ENCODE measurements at places on chromosomes 4 and X. TPM values are rescaled to one million over a fixed set of nuclear protein-coding genes. Genes with fewer than 3 reads are reported as not detected.
A peak's percentile ranks its signal among the peaks of the same experiment; 100 is the strongest.

Gene GPRIN3
- total RNA-seq: 12.2 TPM

Gene CFAP99
- not detected for total RNA-seq

Gene HERC3
- 26.2 TPM for total RNA-seq

Gene HAUS7
- 70.0 TPM for total RNA-seq

Gene SLC9A7
- 19.2 TPM for total RNA-seq

Gene XIAP
- total RNA-seq: 27.7 TPM

DNA sequence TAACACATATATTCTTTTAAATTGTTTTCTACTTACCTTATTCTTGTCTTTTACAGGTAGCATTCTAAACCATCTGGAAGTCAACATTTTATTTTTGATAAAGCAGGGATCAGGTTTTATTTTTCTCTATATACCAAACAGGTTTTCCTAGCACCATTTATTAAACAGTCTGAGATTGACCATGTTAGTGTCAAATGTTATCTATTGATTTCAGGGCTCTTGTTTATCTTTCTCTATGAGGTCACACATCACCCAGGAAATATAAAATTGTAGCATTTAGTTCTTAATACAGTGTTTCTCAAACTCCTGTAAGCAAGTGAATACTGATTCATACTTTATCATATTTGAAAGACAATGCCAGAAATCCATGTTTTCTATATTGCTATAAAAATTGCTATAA lies 28.1 kb downstream of the PPP4R3C start:
- DNase-seq: no peak

DNA sequence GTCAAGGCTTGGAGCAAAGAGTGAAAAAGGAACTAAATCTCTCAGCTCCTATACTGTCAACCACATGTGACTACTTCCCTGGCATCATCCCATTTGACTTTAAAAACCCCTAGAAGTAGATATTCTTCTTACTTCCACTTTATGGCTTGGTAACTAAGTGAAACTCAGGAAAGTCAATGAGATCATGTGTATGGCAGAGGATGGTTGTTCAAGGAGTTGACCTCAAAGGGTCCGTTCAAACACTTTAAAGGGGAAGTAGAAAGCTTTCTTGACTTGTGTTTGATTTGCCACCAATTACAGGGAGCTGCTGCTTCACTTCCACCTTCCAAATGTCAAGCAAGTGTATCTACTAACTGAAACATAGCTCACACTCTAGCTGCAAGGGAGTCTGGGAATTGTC lies 187.2 kb downstream of the RAB28 start:
- no peak for DNase-seq

DNA sequence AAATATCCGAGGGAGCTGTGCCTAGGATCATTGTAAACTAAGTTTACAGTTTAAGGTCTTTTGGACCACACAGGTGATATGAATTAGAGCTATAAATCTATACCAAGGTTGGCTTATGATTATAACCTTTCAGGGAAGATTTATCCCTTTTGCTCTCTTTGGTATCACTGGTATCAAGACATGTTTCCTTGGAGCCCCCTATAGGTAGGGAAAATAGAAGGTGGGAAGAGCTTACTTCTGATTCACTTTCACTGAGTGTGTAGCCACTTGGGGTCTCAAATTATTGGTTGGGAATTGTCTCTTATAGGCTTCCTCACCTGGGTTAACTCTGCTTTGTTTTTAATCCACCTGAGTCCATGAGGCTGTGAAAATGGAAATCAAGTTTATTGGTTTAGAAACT lies 262.1 kb upstream of the NR3C2 start:
- no peak for DNase-seq

- no peak for DNase-seq
These were observed 362.1 kb upstream of the ATOH1 start for GRCh38 chr4:93466446-93466845.

- no peak for DNase-seq
These were observed 10.7 kb downstream of the TMPRSS11D start for GRCh38 chr4:67873116-67873515.

DNA sequence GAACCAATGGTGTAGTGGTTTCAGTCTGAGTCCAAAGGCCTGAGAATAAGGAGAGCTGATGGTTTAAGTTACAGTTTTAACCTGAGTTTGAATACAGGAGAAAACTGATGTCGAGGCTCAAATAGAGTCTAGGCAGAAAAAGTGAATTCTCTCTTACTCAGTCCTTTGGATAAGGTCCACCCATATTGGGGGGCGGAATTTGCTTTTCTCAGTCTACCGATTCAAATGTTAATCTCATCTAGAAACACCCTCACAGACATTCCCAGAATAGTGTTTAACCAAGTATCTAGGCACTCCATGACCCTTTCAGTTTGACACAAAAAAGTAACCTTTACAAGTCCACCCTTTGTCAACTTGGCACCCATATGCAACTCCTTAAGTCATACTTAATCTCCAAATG lies 216.0 kb downstream of the GRID2 start:
- no peak for DNase-seq

DNA sequence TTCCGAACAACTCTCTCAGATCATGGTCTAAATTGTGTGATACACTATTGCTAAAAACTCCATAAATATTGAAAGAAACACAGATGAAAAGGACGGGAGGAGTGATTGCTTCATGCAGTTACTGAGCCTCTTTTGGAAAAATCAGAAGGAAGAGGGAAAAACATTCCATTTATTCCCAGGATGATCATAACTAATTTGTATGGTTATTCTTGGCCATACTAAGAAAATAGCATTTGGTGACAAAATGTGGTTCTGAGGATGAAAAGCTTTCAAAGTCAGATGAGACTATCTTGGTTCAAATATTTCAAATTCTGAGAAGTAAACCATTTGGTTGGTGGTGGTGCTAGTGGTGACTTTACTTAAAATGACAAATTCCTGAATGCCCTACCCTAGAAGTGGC lies 305.4 kb upstream of the LDB2 start:
- no peak for DNase-seq

GRCh38 chr4:148076964-148077363 lies 345.1 kb downstream of the ARHGAP10 start:
- no peak for DNase-seq

DNA sequence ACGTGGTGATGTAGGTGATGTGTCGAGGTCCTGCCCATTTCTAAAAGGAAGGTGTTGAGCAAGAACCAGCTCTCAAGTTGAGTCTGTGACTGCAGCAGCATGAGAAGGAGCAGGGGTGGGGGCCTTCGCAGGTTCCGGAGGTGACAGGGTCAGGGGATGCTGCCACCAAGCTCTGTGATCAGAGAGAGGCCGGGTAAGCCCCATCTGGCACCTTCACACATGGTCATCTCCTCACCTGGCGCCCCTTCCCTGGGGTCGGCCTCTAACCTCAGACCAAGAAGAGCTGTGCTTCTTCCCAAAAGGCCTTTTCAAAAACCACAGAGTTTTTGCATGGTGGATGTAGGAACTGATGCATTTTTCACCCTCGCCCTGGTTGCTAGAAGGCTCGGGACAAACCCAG lies 137.6 kb downstream of the CPZ start:
- no peak for DNase-seq

DNA sequence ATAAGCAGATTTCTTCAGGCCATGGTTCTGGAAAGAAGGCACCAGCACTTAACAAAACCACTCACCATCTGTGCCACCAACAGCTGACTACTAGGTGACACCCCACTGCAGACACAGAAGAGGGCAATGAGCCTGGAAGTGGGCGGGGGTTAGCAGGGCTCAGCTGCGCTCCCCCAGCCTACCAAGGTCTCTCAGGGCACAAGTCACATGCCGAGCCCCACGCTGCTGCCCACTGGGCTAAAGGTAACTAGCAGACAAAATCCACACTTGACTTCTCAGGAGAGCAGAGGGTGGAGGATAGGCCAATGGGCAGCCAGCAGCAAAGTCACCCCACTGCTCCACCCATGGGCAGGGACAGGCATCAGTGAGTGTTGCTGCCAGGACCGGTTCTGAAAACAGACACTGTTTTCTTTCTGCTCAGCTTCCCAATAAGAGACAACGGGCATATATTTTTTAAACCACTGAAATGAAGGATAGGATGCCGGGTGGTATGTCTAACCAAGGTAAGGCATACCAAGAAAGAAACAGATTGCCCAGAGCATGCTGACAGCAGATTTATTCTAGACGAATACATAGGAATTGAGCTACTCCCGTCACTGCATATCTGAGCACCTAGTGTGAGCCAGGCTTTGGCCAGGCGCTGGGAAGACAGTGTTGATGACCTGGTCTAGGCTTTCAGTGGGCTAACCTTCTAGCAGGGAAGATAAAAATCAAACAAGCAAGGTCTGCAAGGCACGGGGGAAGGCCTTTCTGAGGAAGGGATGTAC lies 20.1 kb downstream of the ACSL1 start:
- no peak for DNase-seq

GRCh38 chr4:102403116-102403515 lies 57.8 kb upstream of the SLC39A8 start:
- DNase-seq: no peak

- peak; percentile 69 for DNase-seq
These were observed at the start of gene FHL1 for GRCh38 chrX:136147315-136147901. Gene FHL1, plus strand, starts transcription at chrX:136147533.

DNA sequence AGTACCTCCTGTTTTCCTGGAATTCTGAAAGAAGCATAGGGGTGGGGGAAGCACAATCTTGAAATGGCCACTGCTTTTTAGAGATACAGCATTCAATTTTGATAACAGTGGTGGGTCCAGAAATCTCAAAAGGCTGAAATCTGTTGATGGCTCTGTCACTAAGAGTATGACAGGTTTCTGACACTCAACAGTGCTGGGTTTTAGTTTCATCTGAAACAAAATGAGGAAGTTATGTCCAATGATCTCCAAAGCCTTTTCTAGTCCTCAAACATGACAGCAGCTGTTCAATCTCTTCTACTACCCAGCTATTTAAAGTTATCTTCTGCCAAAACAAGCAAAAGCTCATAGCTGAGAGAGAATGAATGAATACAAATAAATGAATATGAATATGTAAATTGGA lies 110.5 kb downstream of the IL1RAPL1 start:
- no peak for DNase-seq

DNA sequence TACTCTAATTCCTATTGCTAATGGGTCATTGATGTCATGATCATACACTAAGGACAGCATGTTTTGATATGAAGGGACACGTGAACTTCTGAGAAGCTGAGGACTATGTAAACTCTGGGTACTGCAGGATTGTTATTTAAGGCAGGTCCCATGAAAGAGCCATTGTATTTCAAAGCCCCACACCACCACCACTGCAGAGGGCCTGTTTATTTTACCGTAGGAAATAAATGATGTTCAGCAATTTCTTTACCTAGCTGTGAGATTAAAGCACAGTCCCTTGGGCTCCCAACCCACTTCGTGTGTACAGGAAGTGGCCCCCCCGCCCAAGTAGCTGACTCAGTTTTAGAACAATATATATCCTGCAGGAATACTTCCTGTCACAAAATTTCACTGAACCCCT lies 89.8 kb upstream of the ACSL4 start:
- no peak for DNase-seq

- no peak for DNase-seq
These were observed 44.9 kb downstream of the SPANXN1 start for GRCh38 chrX:145292218-145292617.

- no peak for DNase-seq
These were observed 2.2 kb upstream of the FAM114A1 start for GRCh38 chr4:38865445-38865844.

DNA sequence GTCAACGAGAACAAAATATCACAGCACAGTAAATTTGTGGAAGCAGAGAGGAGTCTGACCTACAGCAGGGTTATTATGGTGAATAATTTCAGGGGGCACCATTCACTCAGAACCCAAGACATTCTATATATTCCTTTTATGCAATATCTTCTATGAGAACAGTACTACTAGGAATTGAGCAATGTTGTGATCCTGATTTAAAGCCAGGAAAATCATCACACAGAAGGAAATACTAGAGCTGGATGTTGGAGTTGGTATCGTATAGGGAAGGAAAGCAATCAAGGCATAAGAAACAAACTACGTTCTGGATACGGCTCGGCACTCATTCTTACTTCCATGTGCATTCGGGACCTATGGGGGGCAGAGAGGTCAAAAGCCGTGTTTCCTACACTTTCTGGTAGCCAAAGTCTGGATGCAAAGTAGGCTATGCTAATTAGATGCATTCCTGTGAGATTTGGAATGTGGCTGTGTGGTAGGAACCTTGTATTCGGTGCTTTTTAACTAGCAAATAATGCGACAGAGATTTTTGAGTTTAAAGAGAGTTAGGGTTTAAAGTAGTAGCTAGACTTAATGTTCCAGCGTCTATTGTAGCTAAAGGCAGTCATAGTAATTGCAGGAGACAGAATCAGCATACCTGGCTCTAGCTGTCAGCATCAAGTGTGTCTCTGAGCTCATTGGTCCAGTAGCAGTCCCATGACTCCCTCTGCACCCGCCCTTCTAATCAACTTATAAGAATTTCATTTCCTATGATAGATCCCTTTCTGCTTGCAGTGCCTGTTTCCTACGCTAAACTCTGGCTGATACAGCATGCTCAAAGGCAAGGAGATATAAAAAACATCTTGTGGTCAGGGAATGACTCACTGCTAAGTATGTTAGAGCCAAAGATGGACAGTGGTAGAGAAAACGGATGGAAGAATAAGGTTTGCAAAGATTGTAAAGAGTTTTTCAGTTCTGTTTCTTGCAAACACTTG lies 43.3 kb upstream of the PDGFC start:
- DNase-seq: no peak

GRCh38 chr4:37749398-37749988 lies 63.3 kb upstream of the RELL1 start:
- no peak for DNase-seq

- DNase-seq: peak; percentile 60
These were observed 5.2 kb upstream of the ARX start for GRCh38 chrX:25020905-25021449.

GRCh38 chrX:77962068-77962902 lies 7.2 kb downstream of the PGAM4 start:
- peak; percentile 16 for DNase-seq

DNA sequence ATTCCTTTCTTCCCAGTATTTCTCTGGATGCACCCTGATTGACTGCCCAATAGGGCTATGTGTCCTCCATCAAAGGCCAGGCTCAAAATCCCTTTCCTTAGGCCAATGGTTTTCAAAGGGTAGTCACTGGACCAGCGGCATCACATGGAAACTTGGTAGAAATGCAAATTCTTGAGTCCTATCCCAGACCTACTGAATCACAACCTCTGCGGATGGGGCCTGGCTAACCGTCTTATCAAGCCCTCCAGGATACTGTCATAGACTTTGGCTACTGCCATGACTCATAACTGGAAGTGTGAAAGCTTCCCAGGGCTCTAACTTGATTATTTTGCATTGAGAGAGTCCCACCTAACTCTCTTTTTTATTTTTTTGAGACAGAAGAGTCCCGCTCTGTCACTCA lies 71.9 kb upstream of the TFDP3 start:
- DNase-seq: no peak

DNA sequence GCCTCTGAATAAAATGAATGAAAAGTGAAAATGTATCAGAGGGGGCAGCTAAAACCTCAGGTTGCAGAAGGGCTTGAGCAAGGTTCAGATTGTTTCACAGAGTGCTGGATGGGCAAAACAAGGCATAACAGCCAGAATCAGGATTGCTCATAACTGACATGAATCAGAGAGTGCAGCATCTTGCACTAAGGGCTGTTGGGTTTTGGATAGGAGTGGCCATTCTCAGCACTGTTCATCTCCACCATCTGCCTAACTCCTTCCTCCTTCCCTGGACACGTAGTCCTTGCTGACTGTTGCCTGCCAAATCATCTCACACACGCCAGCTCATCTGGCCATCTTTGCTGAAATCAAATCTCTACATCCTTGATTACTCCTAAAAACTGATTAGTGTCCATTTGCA lies 75.3 kb upstream of the C1QTNF7 start:
- no peak for DNase-seq

GRCh38 chr4:163679189-163679588 lies 184.7 kb downstream of the TMA16 start:
- peak; percentile 7 for DNase-seq

Data from activated CD4-positive, alpha-beta T cell treated with anti-CD3 and anti-CD28 coated beads for 36 hours (primary cell).